ENCODE measurements at places on chromosomes 12 and 14. TPM values are rescaled to one million over a fixed set of nuclear protein-coding genes. Genes with fewer than 3 reads are reported as not detected.
A peak's percentile ranks its signal among the peaks of the same experiment; 100 is the strongest.

Gene SDR9C7
- not detected for total RNA-seq

Gene CLEC4D
- not detected for total RNA-seq

Gene OTOGL
- not detected for total RNA-seq

Gene PELI2
- 4.2 TPM for total RNA-seq

Gene KRT85
- total RNA-seq = not detected

Gene PLXNC1
- 0.06 TPM for total RNA-seq

Gene HELB
- 2.0 TPM for total RNA-seq

Gene PIK3C2G
- under 0.01 TPM for total RNA-seq

DNA sequence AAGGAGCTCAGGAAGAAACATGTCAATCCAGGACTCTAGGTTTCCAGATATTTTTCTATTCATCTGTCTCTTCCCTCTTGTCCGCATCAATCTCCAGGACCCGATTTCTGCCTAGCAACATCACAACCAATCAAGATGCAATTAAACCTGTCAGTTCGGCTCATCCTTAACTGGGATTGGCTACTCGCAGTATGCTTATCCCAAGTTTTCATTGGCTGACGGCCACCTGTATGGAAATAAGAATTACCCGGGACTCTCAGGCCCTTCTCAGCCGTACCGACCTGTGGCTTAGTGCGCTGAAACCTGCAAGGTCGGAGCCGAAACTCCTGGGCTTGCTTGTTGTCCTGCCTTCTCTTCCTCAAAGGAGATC is 20.4 kb upstream of the ATP5MC2 start:
- peak; percentile 83 for DNase-seq

- no peak for DNase-seq
These were observed 128.1 kb downstream of the SLC15A4 start for GRCh38 chr12:128695697-128696096.

DNA sequence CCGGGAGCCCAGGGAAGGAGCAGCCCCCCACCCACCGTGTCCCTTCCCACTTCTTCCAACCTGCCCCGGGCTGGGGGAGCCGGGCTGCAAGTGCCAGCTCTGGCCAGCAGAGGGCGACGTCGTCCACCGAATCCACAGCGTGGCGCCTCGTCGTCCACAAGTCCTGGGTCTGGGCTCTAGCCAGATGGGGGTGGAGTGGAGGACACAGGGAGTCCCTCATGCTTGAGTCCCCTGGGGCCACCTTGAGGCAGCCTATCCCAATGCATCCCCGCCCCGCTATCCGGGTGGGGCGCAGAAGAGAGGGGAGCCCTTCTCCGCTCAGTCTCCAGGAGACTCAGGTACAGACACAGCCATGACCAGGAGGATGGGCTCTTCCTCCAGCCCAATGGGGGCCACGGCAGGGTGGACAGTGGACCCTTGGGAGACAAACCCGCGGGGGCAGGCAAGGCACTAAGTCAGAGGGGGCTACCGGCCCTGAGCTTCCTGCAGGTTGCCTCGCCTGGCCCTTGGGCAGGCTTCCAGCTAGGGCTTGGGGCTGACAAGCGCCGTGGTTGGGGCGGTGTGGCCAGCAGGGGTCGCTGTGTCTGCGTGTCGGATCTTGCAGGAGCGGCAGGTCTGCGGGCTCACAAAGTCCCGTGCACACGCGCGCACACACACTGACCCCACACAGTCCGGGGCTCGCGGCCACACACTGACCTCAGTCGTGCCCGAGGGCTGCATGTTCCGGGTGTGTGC is 5.5 kb downstream of the AQP5 start:
- DNase-seq = no peak

GRCh38 chr14:81594012-81594411 is 60.4 kb upstream of the SEL1L start:
- DNase-seq = no peak

- DNase-seq = no peak
These were observed 36.8 kb downstream of the SLC5A8 start for GRCh38 chr12:101173197-101173749.

- no peak for DNase-seq
These were observed 78.0 kb downstream of the B4GALNT3 start for GRCh38 chr12:537772-538171.

GRCh38 chr12:19826980-19827550 is 387.8 kb downstream of the AEBP2 start:
- no peak for DNase-seq

- no peak for DNase-seq
These were observed 26.4 kb downstream of the ITPR2 start for GRCh38 chr12:26806556-26806955.

- DNase-seq = no peak
These were observed 143.1 kb downstream of the BICD1 start for GRCh38 chr12:32249777-32250176.

- peak; percentile 4 for DNase-seq
These were observed 51.1 kb downstream of the HSPB8 start for GRCh38 chr12:119229837-119230236.

GRCh38 chr12:148676-149416 is 65.1 kb downstream of the SLC6A12 start:
- no peak for DNase-seq

DNA sequence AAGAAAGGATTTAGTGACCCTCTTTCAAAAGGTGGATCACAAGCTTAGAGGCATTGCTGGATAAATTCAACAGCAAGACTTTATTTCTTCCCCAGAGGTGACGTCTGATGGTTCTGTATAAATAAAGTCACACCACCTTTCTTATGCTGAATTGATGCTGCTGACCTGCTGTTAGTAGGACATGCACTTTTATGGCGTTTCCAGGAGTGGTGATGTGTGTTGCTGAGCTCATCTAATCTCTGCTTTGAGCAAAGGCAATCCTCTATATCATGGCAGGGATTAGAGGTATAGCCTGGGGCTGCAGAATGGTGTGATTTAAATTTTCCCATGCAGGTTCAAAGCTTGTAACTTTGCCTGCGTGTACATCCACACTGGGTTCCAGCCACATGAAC is 94.9 kb downstream of the ETV6 start:
- DNase-seq = no peak

- no peak for DNase-seq
These were observed 73.4 kb upstream of the PLEKHG3 start for GRCh38 chr14:64630778-64631177.

DNA sequence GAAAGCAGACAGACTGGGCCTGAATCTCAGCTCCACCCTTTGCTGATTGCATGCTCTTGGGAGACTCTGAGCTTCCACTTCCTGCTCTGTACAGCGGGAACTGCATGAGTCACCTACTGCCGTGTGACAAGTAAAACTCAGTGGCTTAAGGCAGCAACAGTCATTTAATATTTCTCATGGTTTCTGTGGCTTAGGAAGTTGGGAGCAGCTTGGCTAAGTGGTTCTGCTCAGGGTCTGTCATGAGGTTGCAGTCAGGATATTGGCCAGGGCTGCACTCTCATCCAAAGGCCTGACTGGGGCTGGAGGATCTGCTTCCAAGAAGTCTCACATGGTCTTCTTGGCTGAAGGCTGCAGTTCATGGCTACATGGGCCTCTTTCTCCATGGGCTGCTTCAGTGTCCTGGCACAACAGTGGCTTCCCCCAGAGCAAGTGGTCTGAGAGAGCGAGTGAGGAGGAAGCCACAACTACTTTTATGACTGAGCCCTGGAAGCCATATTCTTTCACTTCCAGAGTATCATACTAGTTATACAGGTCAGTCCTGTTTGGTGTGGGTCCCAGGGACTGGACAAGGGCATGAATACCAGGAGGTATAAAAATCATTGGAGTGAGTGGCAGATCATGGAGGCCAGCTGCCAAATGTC is 49.7 kb downstream of the FAM222A start:
- peak; percentile 22 for DNase-seq

- no peak for DNase-seq
These were observed 19.1 kb downstream of the SH2B3 start for GRCh38 chr12:111424793-111425251.

DNA sequence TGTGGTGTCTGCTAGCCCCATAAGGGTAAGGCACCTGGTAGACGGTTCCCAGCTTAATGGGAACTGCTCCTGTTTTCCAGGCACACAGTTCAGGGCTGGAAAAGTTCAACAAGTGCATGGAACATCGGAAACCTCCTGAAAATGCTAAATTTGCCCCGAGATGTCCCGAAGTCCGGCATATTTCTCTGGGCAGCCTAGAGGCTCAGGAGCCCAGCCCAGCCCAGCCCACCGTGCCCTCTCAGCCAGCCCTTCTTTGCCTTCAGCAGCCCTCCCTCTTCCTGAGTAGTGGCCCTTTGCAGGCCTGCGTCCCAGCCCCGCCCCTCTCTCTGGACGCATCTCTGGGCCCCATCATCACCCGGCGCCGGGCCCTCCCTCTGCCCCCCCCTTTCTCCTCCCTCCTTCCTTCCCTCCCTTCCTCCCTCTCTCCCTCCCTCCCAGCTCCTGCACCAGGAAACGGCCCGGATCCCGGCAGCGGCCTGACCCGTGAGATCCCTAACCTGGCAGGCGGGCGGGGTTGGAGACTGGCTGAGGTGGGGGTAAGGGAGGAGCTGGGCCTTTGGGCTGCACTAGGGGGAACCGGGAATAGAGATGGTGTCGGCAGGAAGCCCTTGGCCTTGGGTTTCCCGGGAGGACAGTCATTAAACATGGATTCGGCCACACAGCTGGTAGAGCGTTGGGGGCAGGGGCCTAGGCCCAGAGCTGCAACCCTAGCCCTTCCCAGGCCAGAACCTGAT is at the start of gene BCL2L2:
TSS of gene BCL2L2 (plus strand) at position 422 of the 734 bp plus-strand sequence. CDS start 935 bp downstream, outside the sequence.
- no peak for DNase-seq

Measured in epithelial cell of proximal tubule (primary cell).